ENCODE measurements at places on chromosomes 7 and 10.

DNA sequence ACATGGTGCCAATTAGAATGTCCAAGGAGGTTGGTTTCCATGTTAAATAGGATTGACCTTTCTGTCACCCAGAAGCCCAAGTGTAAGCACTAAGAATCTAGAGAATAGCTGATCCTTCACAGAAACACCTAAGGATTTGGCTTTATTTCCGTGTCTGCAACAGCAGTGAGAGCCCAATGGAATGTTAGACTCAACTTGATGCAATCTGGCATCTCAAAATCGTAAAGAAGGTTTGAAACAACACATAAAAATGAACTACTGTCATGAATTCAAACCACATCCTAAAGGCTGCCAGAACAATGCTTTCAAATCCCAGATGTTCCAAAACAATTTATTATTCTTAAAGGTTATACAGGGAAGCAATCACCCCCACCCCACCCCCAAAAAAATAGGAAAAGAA is 18.6 kb downstream of the PPP1R3C start:
- DNase-seq = no peak

DNA sequence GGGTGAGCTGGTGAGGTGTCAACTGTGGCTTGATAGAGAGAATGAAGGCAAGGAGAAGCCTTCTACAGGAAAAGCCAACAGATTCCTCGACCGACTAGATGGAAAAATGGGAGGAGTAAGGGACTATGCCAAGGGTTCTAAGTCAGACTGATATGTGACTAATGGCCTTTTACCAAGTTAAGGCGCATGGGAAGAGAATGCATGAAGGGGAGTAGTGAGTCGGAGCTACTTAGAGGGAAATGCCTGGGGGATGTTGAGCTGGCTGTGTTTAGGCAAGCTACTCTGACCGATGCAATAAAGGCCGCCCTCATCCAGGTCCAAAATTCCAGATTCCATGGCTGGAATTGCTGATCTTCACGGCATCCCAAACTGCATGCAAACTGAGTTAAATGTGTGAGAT is 48.2 kb downstream of the APBB1IP start:
- no peak for DNase-seq

- no peak for DNase-seq
These were observed 64.6 kb downstream of the ALOX5 start for GRCh38 chr10:45438466-45439090.

DNA sequence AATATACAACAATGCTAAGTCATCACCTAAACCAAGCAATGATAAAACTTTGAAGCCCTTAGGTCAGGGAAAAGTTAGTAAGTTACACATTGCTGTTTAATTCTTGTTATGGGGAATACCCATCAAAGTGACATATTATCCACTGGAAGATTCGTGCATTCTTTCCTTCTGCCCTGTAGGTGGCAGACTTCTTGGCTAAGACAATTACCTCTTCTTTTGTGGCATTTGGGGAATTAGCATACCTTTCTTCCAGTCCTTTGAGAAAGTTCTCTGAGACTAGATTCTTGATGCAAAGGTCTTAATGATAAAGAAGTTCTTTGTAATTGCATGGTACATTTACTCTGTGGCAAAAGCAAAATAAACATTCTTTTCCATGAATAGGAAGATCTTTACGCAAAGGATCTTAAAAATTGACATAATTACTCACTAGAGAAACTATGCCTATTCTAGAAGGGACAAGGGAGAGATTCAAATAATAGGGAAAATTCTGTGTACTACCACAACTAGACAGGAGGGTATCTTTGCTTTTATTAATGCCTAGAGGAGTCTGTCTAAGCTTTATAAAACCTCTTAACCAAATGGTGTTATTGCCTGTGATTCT is 395.9 kb downstream of the GRM8 start:
- no peak for DNase-seq

DNA sequence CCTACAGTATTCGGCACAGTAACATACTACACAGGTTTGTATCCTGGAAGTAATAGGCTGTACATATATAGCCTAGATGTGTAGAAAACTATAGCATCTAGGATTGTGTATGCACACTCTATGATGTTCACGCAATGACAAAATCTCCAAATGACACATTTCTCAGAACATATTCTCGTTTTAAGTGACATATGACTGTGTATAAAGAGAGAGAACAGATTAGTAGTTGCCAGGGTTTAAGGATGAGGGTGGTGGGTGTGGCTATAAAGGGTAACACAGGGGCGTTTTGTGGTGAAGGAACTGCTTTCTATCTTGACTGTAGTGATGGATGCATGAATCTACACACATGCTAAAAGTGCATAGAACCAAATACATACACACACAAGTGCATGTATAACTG is 101.2 kb downstream of the ARL4A start:
- no peak for DNase-seq

GRCh38 chr10:17784688-17785087 is 24.5 kb upstream of the MRC1 start:
- no peak for DNase-seq

GRCh38 chr10:44186150-44186549 is 198.7 kb downstream of the CXCL12 start:
- DNase-seq = no peak

- DNase-seq = no peak
These were observed 253.4 kb downstream of the GALNT17 start for GRCh38 chr7:71385330-71385729.

- no peak for DNase-seq
These were observed 9.3 kb downstream of the NOD1 start for GRCh38 chr7:30469303-30469702.

GRCh38 chr7:99021941-99022560 is 121.9 kb downstream of the SMURF1 start:
- no peak for DNase-seq

DNA sequence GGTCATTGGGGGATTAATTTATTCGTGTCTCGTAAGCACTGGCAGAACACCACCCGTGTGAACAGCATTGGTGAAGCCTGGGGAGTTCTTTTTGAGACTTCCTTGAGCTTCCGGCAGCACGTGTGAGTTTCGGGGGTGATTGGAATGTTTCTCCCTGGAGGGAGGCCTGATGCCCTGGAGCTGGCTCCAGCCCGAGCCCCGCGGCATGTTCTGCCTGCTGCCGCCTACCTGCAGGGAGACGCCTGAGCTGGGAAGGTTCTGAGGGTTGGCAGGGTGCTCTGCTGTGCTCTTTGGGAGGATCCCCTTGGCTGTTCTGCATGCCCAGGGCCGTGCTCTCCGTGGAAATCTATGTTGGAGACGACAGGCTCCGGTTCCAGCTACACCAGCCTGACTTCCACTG is 159.3 kb downstream of the MGMT start:
- DNase-seq = no peak

- no peak for DNase-seq
These were observed 360.8 kb downstream of the CRPPA start for GRCh38 chr7:16060502-16060901.

- no peak for DNase-seq
These were observed 23.9 kb upstream of the REEP3 start for GRCh38 chr10:63497321-63497720.

DNA sequence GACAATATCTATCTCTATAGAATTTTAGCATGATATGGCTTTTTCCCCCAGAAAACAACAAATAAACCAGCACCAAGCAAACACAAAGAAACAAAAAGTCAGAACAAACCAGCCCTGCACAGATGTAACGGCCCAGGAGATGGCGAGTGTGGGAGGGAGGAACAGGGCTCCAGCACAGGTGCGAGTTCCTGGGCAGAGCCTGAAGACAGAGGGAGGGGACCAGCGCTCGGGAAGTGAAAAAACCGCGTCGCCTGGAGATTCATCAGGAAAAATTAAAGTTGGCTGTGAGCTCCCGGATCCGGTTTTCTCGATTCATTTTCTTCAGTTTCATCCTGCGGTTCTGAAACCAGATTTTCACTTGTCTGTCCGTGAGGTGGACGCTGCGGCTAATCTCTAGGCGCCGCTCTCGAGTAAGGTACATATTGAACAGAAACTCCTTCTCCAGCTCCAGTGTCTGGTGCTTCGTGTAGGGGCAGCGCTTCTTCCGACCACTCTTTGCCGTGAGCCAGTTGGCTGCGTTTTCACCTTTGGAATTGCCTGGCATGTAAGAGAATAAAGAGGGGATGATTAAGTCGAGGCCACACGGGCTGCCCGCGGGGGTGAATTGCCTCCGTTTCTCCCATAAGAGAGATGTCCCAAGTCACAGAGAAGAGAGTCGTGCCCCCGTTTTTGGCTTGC is 2.3 kb downstream of the HOXA10 start:
- no peak for DNase-seq

- no peak for DNase-seq
These were observed 82.1 kb downstream of the UBE2H start for GRCh38 chr7:129870668-129871067.

GRCh38 chr7:26989897-26990670 is 105.7 kb downstream of the HOXA1 start:
- no peak for DNase-seq

GRCh38 chr7:22364900-22365299 is 7.9 kb upstream of the RAPGEF5 start:
- no peak for DNase-seq

GRCh38 chr7:24786941-24787340 is 29.7 kb upstream of the GSDME start:
- no peak for DNase-seq

DNA sequence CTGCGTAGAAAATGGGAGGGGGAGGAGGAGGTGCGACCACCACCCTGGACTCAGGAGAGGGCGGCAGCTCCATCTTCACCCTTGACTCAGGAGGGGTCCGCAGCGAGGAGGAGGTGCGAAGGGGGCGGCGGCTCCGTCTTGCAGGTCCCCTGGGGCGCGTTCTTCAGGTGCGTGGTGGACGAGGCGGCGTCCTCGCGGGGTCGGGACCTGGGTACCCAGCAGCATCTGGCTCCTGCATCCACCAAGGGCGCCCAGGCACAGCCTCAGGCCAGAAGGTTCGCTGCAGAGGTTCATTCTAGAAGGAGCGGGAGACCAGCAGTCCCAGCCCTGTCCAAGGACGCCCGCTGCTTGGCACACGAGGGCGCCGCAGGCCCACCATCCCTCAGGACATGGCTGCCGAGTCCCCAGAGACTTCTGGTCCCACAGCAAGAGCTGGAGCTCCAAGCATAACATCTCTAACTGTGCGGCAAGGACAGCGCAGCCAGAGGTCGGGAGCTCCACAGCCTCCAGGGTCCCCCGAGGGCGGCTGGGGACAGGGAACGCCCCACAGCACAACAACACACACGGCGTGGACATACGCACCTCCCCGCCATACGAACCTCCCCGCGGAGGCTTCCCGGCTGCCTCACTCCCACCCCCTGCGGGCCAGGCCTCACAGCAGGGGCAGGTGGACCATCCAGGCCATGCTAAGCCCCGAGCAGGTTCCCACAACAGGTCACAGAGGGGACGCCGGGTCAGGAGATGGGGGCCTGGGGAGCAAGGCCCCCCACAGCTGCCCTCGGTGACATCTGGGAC is 16.8 kb upstream of the DPYSL4 start:
- no peak for DNase-seq

GRCh38 chr7:54831046-54831643 is 72.1 kb upstream of the SEC61G start:
- no peak for DNase-seq

GRCh38 chr7:4058158-4058557 is 623.9 kb upstream of the FOXK1 start:
- no peak for DNase-seq

- no peak for DNase-seq
These were observed 41.7 kb downstream of the AKR1E2 start for GRCh38 chr10:4867520-4868356.

- DNase-seq = no peak
These were observed 134.7 kb upstream of the GALNT17 start for GRCh38 chr7:70997261-70997660.

- no peak for DNase-seq
These were observed 199.3 kb upstream of the FZD1 start for GRCh38 chr7:91064938-91065337.

GRCh38 chr10:133400624-133401424 is 6.9 kb downstream of the MTG1 start:
- DNase-seq = no peak

DNA sequence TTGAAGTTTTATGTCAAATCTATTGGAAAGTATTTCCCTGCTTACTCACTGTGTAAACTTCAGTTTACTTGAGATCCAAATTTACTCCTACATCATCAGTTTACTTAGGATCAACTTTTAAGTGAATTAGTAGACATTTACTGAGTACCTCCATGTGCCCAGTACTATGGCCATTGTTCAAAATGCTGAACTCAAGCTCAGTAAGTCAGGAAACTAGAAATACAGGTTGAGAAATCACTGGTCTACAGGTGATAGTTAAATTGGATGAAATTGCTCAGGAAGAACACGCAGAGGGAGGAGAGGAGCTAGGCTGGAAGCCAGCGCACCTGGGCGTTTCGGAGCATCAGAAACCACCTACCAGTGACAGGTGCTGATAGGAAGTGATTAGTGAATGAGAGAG is 25.5 kb upstream of the EBLN1 start:
- no peak for DNase-seq

- no peak for DNase-seq
These were observed 128.1 kb downstream of the JMJD1C start for GRCh38 chr10:63337455-63338251.

GRCh38 chr7:26346611-26347203 is 55.0 kb downstream of the SNX10 start:
- DNase-seq = no peak

GRCh38 chr10:119748871-119749270 is 23.0 kb downstream of the INPP5F start:
- DNase-seq = no peak

GRCh38 chr10:112184379-112184778 is 814 bp upstream of the GPAM start:
- no peak for DNase-seq

- no peak for DNase-seq
These were observed 252.8 kb downstream of the ZMYND11 start for GRCh38 chr10:387909-388660.

DNA sequence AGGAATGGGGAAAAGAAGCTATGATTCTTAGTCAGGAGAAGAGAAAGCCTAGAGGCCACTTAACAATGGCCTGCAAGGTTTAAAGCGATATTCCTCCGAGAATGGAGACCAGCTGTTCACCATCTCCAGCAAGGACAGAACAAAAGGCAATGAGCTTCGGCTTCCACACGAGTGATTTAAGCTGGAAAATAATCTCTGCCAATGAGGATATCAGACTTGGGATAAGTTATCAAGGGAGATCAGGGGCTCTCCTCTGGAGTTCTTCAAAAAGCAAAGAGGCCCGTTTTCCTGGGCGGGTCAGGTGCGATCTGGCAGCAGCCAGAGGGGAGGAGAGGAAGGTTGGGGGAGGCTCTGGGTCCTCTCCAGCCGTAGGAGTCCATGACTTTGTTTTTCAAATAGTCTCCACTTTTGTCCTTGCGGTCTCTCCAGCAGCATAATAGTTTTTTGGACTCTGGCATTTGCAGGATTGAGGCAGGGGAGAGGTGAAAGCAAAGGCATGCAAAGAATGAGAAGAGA is 211.3 kb downstream of the SKIDA1 start:
- DNase-seq = no peak

- no peak for DNase-seq
These were observed 982 bp downstream of the SFXN3 start for GRCh38 chr10:101031796-101032636.

- no peak for DNase-seq
These were observed 1.1 kb downstream of the FAM133B start for GRCh38 chr7:92589056-92589455.

- no peak for DNase-seq
These were observed 27.0 kb upstream of the GPR26 start for GRCh38 chr10:123639131-123639530.

Measured in cortex of kidney (tissue), 1 donor.